Stimulated activated CD8-positive, alpha-beta memory T cell treated with anti-CD3 and anti-CD28 coated beads, Interleukin-15, amount 100 ng/mL, for 4 hours (primary cell): ENCODE measurements at places on chromosomes 7 and 10.

- DNase-seq, result no peak
Observed at GRCh38 chr7:114104035-114104434, 185.2 kb upstream of the PPP1R3A start.

- no peak for DNase-seq
Observed at GRCh38 chr10:110500515-110500905, 2.8 kb downstream of the DUSP5 start.

DNA sequence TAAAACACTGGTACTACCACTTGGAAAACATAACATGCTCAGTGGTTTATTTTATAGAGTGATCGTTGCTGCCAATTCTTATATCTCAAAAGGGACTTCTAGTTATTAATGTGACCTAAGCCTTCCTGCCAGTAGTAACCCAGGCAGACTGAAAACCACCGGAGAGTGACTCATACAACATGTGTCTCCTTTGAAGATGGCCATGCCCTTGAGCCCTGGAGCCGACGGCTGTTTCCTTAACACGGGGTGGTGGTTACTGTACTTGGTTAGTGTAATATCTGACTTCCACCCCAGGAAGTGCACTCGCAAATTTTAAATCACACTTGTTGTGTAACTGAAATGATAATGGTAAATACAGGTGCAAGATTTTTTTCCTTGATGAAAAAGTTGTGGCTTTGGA, 30.5 kb downstream of the JAKMIP3 start:
- DNase-seq, result no peak

- DNase-seq, result no peak
Observed at GRCh38 chr10:73989594-73990150, 8.2 kb upstream of the VCL start.

GRCh38 chr10:69845574-69846292, 44.0 kb downstream of the COL13A1 start:
- no peak for DNase-seq

DNA sequence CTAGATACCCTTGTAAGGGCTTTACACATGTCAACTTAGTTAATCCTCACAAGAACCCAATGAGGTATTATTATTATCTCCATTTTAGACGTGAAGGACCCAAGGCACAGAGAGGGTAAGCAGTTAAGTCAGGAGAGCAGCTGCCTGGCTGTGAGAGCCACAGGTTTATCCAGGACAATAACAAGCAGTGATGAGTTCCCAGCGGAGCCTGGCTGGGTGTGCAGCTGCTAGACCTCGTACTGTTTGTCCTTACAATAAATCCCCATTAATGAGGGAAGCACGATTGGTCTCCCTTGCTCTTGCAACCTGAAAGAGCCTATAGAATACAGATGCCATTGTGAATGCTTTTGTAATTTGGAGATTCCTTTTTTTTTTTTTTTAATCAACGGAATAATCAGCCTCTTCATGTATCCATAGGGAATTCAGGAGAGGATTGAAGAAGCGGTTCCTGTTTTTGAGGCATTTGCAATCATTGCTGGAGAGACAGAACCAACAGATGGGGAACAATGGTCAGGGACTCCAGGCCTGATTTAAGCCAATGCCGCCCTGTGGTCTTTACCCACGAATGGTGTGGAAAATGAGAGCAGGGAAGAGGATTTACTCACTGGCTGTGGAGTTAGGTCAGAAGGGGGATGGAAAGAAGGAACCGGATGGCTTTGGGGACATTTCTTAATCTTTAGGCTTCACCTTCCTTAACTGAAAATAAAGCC, 12.3 kb upstream of the ASB4 start:
- no peak for DNase-seq
